ENCODE measurements at places on chromosomes 3 and 15.

DNA sequence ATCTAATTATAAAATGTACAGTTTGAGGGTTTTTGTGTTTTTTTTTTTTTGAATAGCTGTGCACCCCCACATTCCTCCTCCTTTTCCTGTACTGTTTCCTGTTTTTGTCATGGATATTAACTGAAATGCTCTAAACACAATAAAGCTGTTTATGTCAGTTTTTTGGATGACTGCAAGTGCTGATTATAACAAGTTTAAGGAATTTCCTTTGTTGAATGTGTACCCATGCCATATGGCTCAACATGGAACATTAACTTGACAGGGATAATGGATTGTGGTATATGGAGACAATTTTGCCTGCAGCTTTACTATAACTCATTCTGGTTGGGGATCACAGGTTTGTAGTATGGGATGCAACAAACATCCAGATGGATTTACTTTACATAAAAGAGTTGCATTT lies 216.4 kb downstream of the TCF12 start:
- no peaks in the 10 kb centered on the region for H3K27me3 ChIP-seq
- H3K36me3 ChIP-seq, result no peaks in the 10 kb centered on the region
- no peak overlapping the region for H3K27ac ChIP-seq
- H3K4me3 ChIP-seq, result no peak overlapping the region
- peaks cover 4% of the 10 kb centered on the region for H3K4me1 ChIP-seq
- DNase-seq, result no peak

DNA sequence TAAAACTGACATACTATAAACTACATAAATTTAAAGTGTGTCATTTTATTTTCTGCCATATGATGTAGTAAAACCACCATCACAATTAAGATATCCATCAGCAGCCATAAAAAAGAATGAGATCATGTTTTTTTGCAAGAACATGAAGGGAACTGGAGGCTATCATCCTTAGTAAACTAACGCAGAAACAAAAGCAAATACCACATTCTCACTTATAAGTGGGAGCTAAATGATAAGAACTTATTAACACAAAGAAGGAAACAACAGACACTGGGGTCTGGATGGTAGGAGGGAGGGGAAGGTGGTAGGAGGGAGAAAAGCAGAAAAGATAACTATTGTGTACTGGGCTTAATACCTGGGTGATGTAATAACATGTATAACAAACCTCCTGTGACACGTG lies 24.6 kb downstream of the CCDC14 start:
- no peaks in the 10 kb centered on the region for H3K36me3 ChIP-seq
- H3K27me3 ChIP-seq, result no peaks in the 10 kb centered on the region
- H3K4me3 ChIP-seq, result no peak overlapping the region
- no peak for DNase-seq

DNA sequence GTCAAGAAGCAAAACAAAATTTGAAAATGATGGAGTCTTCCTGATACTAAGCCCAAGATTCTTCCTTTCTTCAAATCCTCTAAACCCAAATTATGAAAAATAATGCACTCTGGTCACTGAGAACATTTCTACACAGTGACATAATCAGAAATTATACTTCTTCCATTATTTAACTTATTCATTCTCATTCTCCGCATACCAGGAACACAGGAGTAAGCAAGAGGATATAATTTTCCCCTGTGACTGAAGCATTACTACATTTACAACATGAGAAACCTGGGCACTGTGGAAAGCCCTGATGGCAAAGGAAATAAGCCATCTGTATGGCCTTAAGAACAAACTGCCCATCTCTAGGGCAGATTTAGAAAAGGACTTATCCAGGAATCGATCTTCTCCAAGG lies 47.0 kb downstream of the EXD1 start:
- no peak overlapping the region for H3K4me3 ChIP-seq
- no peak for DNase-seq
- H3K4me1 ChIP-seq, result no peaks in the 10 kb centered on the region
- H3K27ac ChIP-seq, result no peak overlapping the region
- H3K36me3 ChIP-seq, result no peaks in the 10 kb centered on the region

DNA sequence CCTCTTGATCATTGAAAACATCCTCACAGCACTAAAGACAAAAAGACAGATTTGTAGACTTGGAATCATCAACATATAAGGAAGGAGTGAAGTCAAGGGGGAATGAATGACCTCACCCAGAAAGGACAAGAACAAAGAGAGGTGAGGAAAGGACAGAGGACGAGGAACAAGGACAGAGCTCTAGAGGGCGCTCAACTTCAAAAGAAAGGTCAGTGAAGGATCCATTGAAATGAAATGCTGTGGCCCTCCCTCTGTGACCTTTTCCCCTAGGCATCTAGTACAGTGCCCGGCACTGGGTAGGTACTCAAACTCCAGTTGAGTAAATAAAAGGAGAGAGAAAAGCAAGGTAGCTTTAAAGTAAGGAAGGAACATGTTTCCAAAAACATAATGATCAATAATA lies 2.6 kb downstream of the ATP8B4 start:
- no peaks in the 10 kb centered on the region for H3K4me1 ChIP-seq
- H3K4me3 ChIP-seq, result no peak overlapping the region
- no peaks in the 10 kb centered on the region for H3K36me3 ChIP-seq
- no peaks in the 10 kb centered on the region for H3K27me3 ChIP-seq
- H3K27ac ChIP-seq, result no peak overlapping the region

DNA sequence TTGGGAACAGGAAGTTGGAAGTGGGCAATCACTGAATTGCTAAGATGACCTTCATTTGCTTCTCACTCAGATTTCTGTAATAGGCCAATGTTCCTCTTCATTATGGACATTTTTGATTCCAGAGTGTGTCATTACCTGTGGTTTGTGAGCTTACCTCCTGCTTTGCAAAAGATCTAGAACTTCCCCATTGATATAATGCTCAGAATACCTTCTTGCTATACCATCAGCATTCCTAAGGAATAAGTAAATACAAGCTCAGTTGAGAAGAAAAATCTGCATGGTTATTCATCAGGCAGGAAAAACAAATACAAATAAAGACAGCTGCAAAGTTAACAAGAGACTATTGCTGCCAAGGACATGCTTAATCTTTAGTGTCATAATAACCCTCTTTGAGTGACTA lies 5.6 kb upstream of the RPL14 start:
- H3K4me3 ChIP-seq, result no peak overlapping the region
- no peaks in the 10 kb centered on the region for H3K27me3 ChIP-seq
- no peaks in the 10 kb centered on the region for H3K36me3 ChIP-seq
- H3K27ac ChIP-seq, result no peak overlapping the region
- DNase-seq, result no peak
